ENCODE measurements at places on chromosomes 2 and 18.

DNA sequence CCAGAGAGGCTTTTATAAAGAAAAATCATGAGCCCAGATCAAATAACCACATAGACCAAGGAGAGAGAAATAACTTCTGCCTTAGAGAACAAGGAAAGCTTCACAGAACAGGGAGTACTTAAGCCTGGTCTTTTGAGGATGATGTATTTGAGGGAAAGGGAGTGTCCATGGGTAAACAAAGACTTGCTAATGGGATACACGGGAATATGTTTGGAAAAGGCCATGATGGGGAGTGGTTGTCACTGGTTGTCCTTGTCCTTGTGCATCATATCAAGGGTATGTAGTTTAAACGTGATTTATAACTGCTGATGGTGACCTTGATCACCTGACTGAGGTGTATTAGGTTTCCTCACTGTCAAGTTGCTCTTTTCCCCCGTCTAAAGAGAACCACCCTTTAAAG, 169.9 kb downstream of the FAM210A start:
- no peak for DNase-seq

GRCh38 chr2:9100080-9100876, 96.8 kb upstream of the MBOAT2 start:
- DNase-seq = no peak

DNA sequence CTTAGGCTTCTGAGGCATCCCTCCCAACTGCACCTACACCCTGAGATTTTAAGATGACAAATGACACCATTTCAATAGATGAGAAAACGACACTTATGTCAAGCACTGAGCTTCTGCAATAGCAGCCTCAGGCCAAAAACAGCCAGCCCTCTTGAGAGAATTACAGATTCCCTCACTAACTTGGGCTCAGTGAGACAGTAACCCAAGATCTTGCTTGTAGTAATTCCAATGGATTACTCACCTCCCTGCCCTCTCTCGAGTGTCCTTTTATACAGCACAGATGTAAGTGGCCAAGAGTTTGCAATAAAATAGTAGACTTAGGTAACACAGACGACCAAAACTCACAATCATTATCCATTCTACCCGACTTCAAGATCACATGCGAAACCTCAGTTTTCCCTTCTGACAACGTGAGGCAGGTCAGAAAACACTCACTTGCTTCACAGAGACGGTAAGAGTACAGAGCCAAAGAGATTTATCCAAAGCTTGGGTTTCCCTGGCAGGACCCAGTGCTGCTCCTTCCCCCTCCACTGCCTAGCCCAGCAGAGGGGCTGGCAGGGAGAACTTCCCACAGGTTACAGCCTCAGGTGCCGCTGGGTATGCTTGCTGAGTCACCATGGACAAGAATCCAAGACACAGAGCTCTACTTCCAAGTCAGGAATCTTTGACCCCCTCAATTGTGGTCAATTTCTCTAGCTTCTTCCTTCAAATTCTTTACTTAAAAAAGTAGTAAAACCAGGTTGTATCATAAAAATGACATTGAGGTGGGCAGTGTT, 181.4 kb downstream of the MYO5B start:
- DNase-seq = no peak

GRCh38 chr18:79924814-79925731, 26.4 kb downstream of the SLC66A2 start:
- no peak for DNase-seq

GRCh38 chr2:138032334-138032733, 68.1 kb downstream of the HNMT start:
- no peak for DNase-seq

Measured in stimulated activated CD8-positive, alpha-beta memory T cell treated with anti-CD3 and anti-CD28 coated beads, Interleukin-7, amount 100 ng/mL, for 1 hour (primary cell).